Mesothelial cell of epicardium (in vitro differentiated cells): ENCODE measurements at places on chromosomes 6 and 20.

DNA sequence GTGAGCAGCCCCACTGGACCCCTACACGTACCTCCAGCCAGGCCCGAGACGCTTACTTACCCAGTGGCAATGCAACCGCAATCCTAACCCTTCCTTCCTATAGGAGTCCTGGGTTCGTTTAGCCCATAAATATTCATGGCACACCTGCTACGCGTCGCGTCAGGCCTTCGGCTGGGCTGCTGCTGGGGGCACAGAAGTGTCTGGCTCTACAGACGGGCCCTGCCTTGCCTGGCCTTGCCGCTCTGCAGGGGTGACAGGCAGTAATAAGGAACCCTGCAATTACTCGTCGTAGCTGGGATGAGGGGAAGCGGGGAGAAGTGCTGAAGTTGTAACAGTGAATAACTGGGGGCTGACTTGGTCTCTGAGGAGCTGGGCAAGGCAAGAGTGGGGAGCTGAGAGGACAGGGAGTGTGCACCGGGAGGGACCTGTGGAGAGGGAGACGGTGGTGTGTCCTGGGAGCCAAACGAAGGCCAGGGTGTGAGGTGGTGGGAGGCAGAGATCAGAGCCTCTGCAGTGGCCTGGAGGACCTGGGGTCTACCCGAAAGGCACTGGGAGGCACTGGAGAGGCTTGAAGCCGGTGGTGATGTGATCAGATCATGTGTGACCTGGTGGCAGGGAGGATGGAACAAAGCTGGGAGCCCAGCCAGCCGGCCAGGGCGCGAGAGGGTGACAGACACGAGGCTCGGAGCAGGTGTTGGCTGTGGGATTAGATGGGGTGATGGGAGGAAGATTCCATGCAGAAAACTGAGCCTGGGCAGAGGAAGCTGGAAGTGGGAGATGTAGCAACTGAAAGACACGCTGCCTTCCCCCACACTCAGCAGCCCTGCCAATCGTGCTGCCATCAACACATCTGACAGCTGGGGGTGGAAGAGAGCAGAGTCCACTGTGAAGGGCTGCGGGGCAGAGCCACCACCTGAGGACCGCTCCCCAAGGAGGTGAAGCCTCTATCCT, 36.4 kb downstream of the PSMG4 start:
- DNase-seq = no peak

DNA sequence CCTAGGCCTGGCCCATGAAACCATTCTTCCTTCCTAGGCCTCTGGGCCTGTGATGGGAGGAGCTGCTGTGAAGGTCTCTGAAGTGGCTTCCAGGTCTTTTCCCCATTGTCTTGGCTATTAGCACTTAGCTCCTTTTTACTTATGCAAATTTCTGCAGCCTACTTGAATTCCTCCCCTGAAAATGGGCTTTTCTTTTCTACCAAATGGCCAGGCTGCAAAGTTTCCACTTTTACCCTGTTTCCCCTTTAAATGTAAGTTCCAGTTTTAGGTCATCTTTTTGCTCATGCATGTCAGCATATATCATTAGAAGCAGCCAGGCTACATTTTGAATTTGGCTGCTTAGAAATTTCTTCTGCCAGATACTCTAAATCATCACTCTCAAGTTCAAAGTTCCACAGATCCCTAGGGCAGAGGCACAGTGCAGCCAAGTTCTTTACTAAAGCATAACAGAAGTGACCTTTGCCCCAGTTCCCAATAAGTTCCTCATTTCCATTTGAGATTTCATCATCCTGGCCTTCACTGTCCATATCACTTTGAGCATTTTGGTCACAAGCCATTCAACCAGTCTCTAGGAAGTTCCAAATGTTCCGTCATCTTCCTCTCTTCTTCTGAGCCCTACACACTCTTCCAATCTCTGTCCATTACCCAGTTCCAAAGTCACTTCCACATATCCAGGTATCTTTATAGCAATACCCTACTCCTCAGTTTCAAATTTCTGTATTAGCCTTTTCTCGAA, 71.9 kb downstream of the TBC1D7 start:
- DNase-seq = no peak

DNA sequence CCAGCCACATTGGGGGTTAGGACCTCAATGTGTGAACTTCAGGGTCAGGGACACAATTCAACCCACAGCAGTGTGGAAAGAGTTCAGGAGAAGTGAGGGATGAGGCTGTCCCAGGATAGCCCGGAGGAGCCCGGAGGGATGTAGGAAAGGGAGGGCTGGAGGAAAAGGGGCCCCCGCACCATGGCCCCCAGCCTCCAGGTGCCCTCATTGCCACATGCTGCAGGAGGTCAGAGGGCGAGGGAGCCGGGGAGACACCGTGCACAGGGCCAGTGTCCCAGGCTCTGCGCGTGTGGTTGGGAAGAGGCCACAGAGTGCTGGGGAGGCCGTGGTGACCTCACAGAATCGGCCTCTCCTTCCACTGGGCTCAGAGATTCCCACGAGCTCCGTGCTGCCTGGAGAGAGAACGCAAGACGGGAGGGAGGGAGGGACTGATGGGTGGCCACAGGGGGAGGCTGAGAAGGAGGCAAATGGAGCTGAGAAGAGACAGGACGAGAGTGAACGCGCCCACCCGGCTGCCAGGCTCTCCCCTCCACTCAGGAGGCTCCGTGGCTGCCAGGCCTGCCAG, 215.1 kb downstream of the DLL1 start:
- peak; percentile 29 for DNase-seq

DNA sequence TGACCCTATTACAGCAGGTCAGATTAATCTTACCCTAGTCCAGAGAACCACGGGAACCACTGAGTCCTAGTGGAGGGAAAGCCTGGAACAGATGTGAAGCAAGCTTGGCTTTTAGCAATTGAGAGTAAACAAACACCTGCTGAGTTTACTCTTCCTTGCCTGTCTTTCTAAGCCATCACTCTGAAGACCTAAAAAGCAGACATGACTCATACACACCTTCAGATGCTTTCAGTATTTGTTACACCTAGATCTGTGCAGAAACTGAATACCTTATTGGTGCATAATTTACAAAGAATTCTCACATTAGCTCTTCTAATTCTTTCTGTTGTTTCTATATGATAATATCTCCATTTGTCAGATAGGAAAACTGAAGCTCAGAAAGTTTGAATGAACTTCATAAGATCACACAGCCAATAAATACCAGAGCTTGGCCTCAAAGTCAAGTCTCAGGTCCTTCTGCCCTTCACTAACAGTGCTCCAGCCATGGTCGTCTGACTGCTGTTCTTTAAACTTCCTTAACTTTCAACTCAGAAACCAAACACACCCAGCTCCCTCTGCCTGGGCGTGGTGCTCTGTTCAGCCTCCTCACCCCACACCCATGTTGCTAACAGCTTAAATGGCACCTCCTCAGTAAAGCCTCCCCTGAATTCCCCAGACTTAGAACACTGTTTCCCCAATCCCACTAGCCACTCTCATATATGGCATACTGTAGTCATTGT, 8.6 kb upstream of the GABBR1 start:
- no peak for DNase-seq
